NCI-H2081 treated with DMSO at 0.1 percent for 48 hours (cell line): ENCODE measurements at places on chromosomes 4 and X.

DNA sequence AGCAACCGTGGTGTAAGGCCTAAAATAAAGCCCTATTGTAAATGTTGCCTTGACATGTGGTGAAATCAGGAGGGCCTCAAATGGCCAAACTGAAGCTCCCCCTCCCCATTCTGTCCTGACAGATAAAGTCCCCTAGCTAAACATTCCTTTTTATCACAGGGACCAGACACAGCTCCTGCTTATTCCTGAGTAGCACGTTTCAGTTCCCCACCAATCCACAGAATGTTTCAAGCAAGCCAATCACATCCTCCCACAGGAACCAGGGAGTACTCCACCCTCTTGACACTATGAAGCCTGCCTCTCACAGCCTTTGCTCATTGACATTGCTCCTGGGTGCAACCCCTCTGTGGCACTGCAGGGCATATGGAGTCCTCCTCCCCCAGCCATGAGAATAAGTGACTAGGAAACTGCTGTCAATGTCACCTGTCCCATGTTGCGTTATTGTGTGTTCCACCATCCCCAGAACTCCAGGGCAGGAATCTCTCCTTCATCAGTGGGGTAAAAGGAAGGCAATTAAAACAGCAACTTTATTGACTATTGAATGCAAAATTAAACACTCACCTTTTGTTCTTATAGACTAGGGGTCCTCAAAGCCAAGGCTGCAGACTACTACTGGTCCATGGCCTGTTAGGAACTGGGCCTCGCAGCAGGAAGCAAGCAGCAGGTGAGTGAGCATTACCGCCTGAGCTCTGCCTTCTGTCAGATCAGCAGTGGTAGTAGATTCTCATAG, 128.1 kb downstream of the COL25A1 start:
- no peak for DNase-seq

DNA sequence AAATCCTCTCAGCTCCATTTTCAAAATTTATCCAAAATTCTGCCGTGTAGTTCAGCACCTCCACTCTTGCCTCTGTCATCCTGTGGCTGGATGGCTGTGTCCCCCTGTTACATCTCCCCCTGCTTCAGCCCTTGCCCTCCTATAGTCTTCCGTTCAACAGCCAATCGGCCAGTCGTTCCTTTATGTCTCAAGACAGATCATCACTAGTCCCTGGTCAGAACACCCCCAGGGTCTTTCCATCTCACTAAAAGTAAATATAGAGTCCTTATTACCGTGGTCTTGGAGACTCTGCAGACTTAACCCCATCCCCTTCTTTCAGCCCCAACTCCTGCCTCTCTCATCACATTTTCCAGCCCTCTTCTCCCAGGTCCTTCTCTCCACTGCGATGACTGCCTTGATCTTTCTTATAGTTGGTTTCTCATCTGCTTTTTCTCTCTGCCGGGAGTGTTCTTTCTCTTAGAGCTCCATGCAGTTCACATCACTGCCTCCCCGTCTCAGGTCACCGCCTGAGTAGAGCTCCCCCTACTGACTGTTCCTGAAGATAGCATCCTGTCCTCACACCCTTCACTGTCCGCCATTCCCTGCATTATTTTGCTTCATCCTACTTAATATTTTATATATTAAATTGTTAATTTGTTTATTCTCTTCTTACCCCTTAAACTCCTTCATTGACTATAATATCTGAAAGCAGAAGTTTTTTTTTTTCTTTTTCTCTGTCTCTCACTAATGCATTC, 736.9 kb upstream of the MAGEB2 start:
- no peak for DNase-seq

DNA sequence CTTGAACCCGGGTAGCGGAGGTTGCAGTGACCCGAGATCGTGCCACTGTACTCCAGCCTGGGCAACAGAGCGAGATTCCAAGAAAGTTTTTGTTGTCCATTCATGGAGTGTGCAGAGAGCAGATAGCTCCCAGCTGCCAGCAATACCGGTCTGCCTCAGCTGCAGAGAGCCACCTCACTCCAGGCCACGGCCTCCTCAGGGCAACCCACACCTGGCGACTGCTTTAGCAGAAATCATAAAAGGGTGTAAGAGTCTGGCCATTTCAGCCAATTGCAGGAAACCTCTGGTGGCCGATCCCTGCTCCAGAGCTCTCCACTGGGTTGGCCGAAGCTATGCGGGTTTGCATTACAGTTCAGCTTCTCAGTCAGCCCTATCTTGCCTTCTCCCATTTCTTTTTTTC, 227.4 kb upstream of the BCOR start:
- no peak for DNase-seq

GRCh38 chr4:153261914-153262313, 57.7 kb downstream of the TRIM2 start:
- DNase-seq: no peak

DNA sequence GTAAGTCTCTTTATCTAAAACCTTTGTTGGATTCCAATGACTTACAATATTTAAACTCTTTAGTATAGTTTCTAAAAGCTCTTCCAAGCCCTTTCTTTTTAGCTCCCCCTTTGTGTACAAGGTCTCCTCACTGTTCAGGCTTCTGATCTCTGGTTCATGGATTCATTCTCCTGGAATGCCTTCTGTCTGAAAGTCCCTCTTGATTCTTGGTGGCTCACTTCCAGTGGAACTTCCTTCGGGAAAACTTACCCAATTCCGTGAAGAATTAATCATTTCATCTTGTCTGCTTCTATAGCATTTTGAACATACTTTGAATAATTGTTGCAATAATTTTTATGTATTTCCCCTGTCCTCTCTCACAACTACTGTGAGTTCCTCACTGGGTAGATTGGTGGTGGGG, 3.6 kb downstream of the ARHGAP24 start:
- no peak for DNase-seq

GRCh38 chr4:177323416-177323815, 13.7 kb downstream of the NEIL3 start:
- DNase-seq: no peak

GRCh38 chr4:1516261-1516660, 110.0 kb upstream of the NKX1-1 start:
- DNase-seq: no peak

DNA sequence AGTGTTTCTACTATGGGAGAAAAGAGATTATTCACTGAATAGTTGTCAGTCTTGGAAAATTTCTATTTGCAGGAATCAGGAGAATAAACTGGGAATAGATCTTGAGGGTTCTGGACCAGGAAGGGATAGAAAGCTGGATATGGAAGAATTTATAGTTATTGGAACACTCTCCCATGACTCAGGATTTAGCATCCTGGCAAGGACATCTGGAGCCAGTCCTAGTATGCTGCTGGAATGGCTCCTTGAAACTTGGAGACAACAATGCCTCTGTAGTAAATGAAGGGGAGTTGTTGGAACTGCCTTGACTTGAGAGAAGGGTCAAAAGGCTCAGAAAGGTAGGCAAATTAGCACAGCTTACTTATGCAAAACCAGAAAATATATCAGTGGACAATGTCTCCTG, 23.5 kb upstream of the THOC2 start:
- no peak for DNase-seq

- no peak for DNase-seq
Observed at GRCh38 chrX:107135049-107135964, 16.7 kb upstream of the RBM41 start.

GRCh38 chr4:10082459-10083272, 33.9 kb downstream of the WDR1 start:
- no peak for DNase-seq

- DNase-seq: no peak
Observed at GRCh38 chr4:90189946-90190345, 62.8 kb downstream of the CCSER1 start.

GRCh38 chr4:57043347-57044251, 64.9 kb downstream of the POLR2B start:
- no peak for DNase-seq

GRCh38 chr4:151991001-151991883, 230.4 kb upstream of the GATB start:
- no peak for DNase-seq

- no peak for DNase-seq
Observed at GRCh38 chr4:136562834-136563233, 969.5 kb downstream of the PCDH18 start.

DNA sequence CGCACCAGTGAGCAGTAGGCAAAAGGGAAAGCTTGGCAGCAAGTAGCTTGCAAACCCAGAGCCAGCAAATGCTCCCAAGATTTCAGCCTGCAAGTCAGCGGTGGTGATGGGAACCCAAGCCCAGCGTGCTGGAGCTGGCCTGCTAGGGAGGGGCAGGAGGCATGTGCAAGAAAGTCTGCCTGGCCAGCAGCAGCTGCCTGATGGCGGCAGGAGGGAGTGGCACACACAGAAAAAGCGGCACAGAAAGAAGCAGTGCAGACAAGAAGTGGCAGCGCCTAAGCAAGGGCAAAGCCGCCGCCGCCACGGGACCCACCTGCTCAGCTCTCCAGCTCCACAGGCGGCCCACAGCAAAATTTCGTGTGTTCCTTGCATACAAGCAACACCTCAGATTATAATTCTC, 1206.5 kb upstream of the PABPC4L start:
- no peak for DNase-seq
